ENCODE measurements at places on chromosomes 12 and 14. TPM values are rescaled to one million over a fixed set of nuclear protein-coding genes. Genes with fewer than 3 reads are reported as not detected.
A peak's percentile ranks its signal among the peaks of the same experiment; 100 is the strongest.

GRCh38 chr12:124196236-124196635 lies 98.7 kb upstream of the RFLNA start:
- no peaks in the 10 kb centered on the region for H3K4me1 ChIP-seq
- no peak for DNase-seq
- H3K27me3 ChIP-seq, result no peaks in the 10 kb centered on the region
- no peak overlapping the region for H3K27ac ChIP-seq

- DNase-seq, result no peak
- H3K27me3 ChIP-seq, result no peaks in the 10 kb centered on the region
- H3K27ac ChIP-seq, result no peak overlapping the region
- peaks cover 9% of the 10 kb centered on the region for H3K36me3 ChIP-seq
- no peak overlapping the region for H3K4me3 ChIP-seq
- H3K4me1 ChIP-seq, result no peaks in the 10 kb centered on the region
These were observed 88.8 kb downstream of the ATF7IP start for GRCh38 chr12:14454098-14454907.

DNA sequence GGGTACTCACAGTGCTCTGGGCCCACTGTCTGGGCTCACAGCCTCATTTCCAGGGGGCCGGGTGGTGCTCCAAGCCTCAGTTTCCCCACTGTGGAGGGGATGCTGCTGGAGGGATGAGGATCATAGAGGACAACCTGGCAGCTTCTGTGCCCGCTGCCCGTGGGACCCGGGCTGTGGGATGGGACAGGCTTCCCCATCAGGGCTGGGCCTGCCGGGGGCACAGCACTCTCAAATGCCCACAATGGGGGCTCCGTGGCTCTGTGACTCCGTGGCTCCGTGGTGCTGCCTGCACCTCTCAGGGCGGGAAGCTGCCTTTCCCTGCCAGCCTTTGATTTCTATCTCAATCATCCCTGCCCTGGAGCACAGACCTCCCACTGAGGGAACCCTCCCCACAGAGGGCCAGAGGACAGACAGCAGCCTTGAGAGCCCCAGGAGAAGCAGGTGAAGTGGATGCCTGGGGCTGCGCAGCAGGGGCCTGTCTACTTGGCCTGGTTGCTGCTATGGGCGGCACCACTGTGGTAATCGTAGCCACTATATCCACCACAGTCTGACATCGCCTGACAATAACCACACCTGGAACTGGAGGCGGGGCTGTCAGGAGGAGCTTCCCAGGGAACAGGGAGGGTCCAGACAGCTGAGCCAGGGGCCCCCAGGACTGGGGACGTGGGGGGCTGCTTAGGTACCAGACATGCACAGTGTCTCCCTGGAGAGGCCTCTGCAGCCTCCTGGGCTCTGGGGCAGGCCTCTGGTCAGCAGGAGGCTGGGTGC lies 375.9 kb downstream of the TMEM121 start:
- no peak overlapping the region for H3K27ac ChIP-seq
- H3K4me3 ChIP-seq, result no peak overlapping the region
- H3K27me3 ChIP-seq, result no peaks in the 10 kb centered on the region

DNA sequence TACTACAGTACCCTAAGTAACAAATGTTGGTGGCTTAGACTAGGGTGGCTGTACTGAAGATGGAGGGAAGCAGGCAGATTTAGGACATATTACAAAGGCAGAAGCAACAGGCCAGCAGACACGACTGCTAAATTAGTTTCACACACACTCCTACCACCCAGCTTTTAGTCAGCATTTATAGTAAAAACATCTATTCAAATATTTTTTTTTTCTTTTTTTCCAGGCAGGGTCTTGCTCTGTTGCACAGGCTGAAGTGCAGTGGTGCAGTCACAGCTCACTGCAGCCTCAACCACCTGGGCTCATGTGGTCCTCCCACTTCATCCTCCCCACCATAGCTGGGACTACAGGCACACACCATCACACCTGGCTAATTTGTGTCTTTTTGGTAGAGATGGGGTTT lies 72.9 kb downstream of the CDK17 start:
- no peak overlapping the region for H3K27ac ChIP-seq
- H3K4me3 ChIP-seq, result no peak overlapping the region
- no peak for DNase-seq
- H3K4me1 ChIP-seq, result no peaks in the 10 kb centered on the region
- no peaks in the 10 kb centered on the region for H3K27me3 ChIP-seq

GRCh38 chr12:62263232-62263631 lies 3.0 kb downstream of the USP15 start:
- no peak for DNase-seq
- H3K36me3 ChIP-seq, result no peaks in the 10 kb centered on the region
- no peak overlapping the region for H3K4me3 ChIP-seq
- H3K27ac ChIP-seq, result no peak overlapping the region

- H3K36me3 ChIP-seq, result no peaks in the 10 kb centered on the region
- H3K4me1 ChIP-seq, result no peaks in the 10 kb centered on the region
- H3K27ac ChIP-seq, result no peak overlapping the region
- H3K27me3 ChIP-seq, result no peaks in the 10 kb centered on the region
- H3K4me3 ChIP-seq, result no peak overlapping the region
These were observed 25.2 kb upstream of the KRT78 start for GRCh38 chr12:52873832-52874572.

DNA sequence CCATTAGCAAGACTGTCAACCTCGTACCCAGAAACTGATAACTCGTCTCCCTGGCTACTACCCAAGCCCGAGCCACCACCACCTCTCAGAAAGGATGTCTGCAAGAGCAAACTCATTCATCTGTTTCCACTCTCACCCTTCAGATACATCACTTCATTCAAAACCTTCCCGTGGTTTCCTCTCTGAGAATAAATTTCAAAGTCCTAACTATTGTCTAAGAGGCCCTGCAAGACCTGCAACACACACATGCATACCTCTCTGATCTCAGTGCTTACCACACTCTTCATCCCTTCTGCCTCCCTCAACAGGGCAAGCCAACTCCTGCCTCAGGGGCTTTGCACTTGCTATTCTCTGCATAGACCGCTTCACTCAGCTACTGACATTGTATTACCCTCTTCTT lies 40.6 kb downstream of the PPP1R13B start:
- H3K4me3 ChIP-seq, result no peak overlapping the region
- H3K36me3 ChIP-seq, result no peaks in the 10 kb centered on the region
- no peak overlapping the region for H3K27ac ChIP-seq

DNA sequence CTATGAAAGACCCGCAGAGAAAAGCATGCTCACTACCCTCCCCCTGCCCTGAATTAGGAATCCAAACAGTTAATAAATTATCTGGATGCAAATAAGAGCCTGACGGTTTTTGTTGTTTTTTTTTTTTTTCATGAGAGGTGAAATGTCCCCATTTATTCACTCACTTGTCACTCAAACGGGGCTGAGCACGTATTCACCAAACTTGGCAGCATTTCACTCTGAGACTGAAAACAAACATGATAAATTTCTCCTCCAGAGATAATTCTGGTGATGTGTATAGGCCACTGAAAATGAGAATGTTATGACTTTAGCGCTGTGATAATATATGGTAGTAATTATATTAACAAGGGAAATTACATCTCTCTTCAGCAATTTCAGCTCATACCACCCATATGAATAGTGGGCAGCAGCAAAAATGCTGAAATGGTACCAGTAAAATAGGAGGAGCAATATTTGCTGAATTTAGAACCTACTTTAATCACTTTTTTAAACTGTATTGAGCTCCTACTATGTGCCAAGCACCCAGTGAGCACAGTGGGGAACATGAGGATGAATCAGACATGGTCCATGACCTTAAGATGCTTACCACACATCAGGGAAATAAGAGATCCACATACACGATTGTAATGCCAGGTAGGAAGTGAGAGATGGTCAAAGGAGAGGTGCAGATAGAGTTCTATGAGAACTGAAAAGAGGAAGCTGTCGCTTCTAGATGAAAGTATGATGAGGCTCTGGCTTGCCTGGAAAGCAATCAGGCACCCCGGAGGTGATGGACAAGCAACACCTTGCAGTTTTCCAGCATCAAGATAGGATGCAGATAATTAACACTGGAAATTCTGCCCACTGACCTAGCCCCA lies 286.5 kb upstream of the TMPO start:
- no peak for DNase-seq
- H3K4me1 ChIP-seq, result no peaks in the 10 kb centered on the region
- no peak overlapping the region for H3K27ac ChIP-seq
- no peaks in the 10 kb centered on the region for H3K27me3 ChIP-seq

GRCh38 chr14:73438993-73439392 lies 19.4 kb downstream of the NUMB start:
- H3K27me3 ChIP-seq, result no peaks in the 10 kb centered on the region
- no peaks in the 10 kb centered on the region for H3K36me3 ChIP-seq
- no peaks in the 10 kb centered on the region for H3K4me1 ChIP-seq
- H3K4me3 ChIP-seq, result no peak overlapping the region
- no peak overlapping the region for H3K27ac ChIP-seq

- H3K27me3 ChIP-seq, result no peaks in the 10 kb centered on the region
- no peaks in the 10 kb centered on the region for H3K36me3 ChIP-seq
- H3K4me1 ChIP-seq, result no peaks in the 10 kb centered on the region
- no peak overlapping the region for H3K4me3 ChIP-seq
- DNase-seq, result no peak
These were observed 105.1 kb downstream of the NDUFA12 start for GRCh38 chr12:94898388-94898787.

GRCh38 chr12:120241561-120242274 lies 23.8 kb downstream of the PXN start:
- no peak overlapping the region for H3K27ac ChIP-seq
- H3K4me1 ChIP-seq, result no peaks in the 10 kb centered on the region
- H3K27me3 ChIP-seq, result no peaks in the 10 kb centered on the region

GRCh38 chr12:69130064-69130463 lies 109.3 kb upstream of the CPSF6 start:
- H3K27ac ChIP-seq, result no peak overlapping the region
- DNase-seq, result no peak
- no peaks in the 10 kb centered on the region for H3K36me3 ChIP-seq
- no peak overlapping the region for H3K4me3 ChIP-seq
- H3K27me3 ChIP-seq, result no peaks in the 10 kb centered on the region
- no peaks in the 10 kb centered on the region for H3K4me1 ChIP-seq

DNA sequence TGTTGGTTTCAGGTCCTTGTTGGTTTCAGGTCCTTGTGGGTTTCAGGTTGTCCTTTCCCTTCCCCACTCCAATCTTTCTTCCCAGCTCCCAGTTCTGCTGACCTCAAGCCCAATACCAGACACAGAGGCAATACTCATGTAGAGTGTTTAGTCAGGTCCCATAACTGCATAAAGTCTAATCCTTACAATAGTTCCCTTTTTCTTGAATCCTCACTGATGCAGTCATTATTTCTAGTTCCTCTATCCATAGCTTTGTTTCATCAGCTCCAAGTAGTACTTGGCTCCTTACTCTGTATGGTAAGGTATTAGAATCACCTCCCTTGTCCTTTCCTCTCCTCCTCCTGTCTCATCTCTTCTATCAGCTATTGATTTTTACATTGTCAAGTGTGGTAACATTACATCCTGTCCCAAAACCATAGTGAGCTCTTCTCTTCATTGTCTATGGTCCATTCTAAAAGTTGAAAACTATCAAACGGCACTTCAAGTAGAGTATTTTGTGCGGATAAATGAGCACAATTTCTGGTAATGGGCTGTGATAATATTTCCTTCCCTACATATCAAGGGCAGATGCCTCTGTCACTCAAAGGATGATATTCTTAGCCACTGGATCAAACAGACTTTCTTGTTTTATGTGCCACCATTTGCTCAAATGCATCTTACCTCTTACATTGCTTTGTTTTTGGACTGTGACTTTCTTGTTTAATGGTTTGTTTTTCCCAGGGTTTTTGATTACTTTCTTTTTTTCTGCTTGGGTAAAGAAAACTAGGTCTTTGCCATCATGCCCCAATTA lies 57.2 kb upstream of the JDP2 start:
- H3K36me3 ChIP-seq, result no peaks in the 10 kb centered on the region
- H3K27ac ChIP-seq, result no peak overlapping the region
- H3K4me1 ChIP-seq, result no peaks in the 10 kb centered on the region
- no peaks in the 10 kb centered on the region for H3K27me3 ChIP-seq
- no peak overlapping the region for H3K4me3 ChIP-seq
- no peak for DNase-seq

GRCh38 chr12:120902846-120903411 lies 1.2 kb downstream of the SPPL3 start:
- H3K27me3 ChIP-seq, result no peaks in the 10 kb centered on the region
- peaks cover 8% of the 10 kb centered on the region for H3K4me1 ChIP-seq
- H3K36me3 ChIP-seq, result no peaks in the 10 kb centered on the region
- DNase-seq, result no peak

GRCh38 chr12:123141615-123142517 lies 9.0 kb downstream of the PITPNM2 start:
- H3K27ac ChIP-seq, result peak overlapping the region; percentile 23
- no peaks in the 10 kb centered on the region for H3K36me3 ChIP-seq
- peak; percentile 77 for DNase-seq
- H3K4me1 ChIP-seq, result no peaks in the 10 kb centered on the region

DNA sequence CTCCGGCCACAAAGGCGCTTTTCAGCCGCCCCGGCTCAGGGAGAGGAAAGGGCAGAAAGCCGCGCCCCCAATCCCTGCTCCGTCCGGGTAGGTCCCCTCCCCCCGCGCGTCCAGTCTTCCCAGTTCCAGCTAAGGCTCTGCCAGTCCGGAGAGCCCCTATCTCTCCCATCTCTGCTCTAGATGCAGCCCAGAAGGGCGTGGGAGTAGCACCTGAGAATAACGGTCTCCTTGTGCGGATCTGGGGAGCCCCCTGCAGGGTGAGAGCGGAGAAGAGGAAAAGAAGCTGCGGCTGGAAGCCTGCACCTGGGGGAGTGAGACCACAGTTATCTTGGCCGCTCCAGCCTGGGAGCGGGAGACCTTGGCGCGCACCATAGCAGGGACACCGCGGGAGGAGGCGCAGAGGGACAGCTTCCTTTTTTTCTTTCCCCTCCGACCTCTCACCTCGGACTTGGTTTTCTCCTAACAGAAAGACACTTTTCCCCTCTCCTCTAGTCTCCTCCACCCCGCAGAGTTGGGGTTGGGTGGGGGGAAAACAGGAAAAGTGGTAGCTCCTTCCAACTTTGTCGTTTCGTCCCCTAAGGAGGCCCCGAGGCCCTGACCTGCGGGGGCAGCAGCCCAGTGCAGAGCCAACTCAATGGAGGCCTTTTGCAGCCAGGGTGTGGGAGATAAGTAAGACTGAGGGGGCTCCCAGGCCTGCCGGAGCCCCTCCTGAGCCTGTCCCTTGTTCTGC lies 2.4 kb downstream of the DHH start:
- no peaks in the 10 kb centered on the region for H3K4me1 ChIP-seq
- no peak overlapping the region for H3K4me3 ChIP-seq

GRCh38 chr14:102028733-102029132 lies 58.1 kb downstream of the HSP90AA1 start:
- no peaks in the 10 kb centered on the region for H3K27me3 ChIP-seq
- no peaks in the 10 kb centered on the region for H3K4me1 ChIP-seq
- peaks cover 5% of the 10 kb centered on the region for H3K36me3 ChIP-seq
- no peak overlapping the region for H3K27ac ChIP-seq
- no peak overlapping the region for H3K4me3 ChIP-seq

The IFNG-AS1 gene
- 0.42 TPM for total RNA-seq

The CLEC2D gene
- 16.0 TPM for total RNA-seq

The AQP2 gene
- total RNA-seq, result 0.21 TPM

The SLCO1B1 gene
- total RNA-seq, result not detected

The KRT79 gene
- not detected for total RNA-seq

The P2RX2 gene
- total RNA-seq, result 0.27 TPM

The SPSB2 gene
- 4.2 TPM for total RNA-seq

The AGAP2 gene
- 2.6 TPM for total RNA-seq

The MED13L gene
- 198 TPM for total RNA-seq

All from aorta (tissue), 5 donors.